ENCODE measurements at places on chromosomes 7 and 10.
A peak's percentile ranks its signal among the peaks of the same experiment; 100 is the strongest.

DNA sequence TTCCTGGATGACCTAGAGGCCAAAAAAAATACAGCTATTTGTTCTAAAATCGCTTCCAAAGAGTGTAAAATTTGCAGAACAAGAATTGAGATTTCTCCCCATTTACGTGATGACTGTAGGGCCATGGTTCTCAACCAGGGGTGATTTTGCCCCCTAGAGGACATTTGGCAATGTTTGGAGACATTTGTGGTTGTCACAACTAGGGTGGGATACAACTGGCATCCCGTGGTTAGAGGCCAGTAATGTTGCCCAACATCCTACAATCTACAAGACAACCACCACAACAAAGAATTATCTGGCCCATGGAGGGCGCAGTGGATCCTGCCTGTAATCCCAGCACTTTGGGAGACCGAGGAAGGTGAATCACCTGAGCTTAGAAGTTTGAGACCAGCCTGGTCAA is 22.8 kb upstream of the MALSU1 start:
- peak; percentile 14 for DNase-seq

GRCh38 chr10:103202319-103202718 is 9.2 kb upstream of the NT5C2 start:
- no peak for DNase-seq

DNA sequence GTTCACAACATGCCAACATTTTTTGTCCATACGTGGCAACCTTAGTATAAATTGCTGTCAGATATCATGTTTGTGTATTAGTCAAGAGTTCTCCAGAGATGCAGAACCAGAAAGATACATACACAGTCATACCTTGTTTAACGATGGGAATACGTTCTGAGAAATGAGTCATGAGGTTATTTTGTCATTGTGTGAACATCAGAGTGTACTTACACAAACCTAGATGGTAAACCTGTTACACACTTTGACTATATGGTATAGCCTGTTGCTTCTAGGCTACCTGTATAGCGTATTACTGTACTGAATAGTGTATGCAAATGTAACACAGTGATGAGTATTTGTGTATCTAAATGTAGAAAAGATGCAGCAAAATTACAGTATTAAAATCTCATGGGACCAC is 22.3 kb downstream of the ZNF518A start:
- DNase-seq = no peak

DNA sequence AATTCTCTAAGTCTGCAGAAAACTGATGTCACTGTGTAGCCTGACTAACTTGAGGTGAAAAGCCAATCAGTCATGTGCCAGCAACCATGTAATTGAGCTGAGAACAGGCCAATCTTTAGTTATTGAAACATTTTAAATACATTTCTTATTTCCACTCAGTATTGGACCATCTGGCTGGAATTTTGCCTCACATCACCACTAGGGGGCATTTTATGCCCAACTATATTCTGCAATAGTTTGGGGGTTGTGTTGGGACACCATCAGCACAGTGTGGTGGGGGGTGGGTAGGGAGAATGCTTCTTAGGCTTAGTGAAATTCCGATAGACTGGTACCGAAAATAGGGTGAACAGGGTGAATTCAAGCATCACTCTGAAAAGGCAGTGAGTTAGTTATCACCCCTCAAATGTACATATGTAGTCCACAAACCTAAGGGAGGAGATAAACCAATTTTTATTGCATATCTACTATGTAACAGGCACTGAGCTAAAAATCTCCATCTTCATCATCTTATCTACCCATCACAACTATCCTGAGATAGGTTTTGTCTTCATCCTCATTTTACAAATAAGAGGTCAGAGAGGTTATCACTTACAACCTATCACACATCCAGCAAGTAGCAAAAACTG is 17.8 kb downstream of the NPSR1 start:
- peak; percentile 30 for DNase-seq

GRCh38 chr10:5550621-5551530 is 26.1 kb downstream of the CALML3 start:
- DNase-seq = no peak

Data from fibroblast of pulmonary artery (primary cell).